ENCODE measurements at places on chromosomes 5 and 9.

- DNase-seq: peak; percentile 12
Measured at GRCh38 chr9:136044207-136044970, 50.7 kb downstream of the NACC2 start.

DNA sequence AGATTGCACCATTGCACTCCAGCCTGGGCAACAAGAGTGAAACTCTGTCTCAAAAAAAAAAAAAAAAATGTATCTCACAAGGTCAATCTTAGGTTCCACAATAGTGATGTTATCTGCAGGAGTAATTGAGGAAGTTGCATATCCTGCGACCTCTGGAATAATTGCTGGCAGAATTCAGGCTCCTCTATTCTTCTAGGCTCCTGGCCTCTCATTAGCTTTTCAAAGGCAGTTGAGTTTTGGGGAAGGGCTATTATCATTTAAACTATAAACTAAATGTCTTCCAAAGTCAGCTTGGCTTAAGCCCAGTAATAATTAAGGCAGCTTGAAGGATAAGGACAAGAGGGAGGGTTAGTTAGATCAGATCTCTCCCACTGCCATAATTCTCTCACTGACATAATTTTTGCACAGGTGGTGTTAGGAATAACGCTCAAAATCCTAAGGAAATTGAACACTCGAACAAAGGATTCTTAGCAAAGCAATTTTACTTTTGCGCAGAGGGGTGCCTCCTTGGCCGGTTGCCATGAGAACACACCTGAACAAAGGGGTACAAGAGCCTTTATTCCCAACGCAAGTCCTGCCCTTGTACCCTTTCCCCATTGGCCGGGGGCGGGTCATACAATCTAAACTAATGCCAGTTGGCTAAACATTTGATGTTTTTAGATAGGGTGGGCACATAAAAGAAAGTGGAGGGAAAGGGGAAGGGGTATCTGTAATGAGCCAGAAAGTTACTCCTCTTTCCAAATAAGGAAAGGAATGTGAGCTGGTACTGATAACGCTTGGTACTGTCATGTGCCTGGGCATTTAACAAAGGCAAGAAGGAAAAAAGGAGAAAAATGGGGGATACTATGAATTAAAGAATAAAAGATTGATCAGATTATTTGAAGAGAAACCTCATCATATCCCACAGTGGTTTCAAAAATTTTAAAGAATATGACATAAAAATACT, 106.4 kb upstream of the CCNG1 start:
- no peak for DNase-seq

GRCh38 chr9:126366366-126367011, 39.9 kb downstream of the MVB12B start:
- DNase-seq: no peak

- DNase-seq: no peak
Measured at GRCh38 chr5:103356350-103357091, 98.0 kb downstream of the MACIR start.

- DNase-seq: no peak
Measured at GRCh38 chr5:6464441-6464840, 15.8 kb downstream of the UBE2QL1 start.

DNA sequence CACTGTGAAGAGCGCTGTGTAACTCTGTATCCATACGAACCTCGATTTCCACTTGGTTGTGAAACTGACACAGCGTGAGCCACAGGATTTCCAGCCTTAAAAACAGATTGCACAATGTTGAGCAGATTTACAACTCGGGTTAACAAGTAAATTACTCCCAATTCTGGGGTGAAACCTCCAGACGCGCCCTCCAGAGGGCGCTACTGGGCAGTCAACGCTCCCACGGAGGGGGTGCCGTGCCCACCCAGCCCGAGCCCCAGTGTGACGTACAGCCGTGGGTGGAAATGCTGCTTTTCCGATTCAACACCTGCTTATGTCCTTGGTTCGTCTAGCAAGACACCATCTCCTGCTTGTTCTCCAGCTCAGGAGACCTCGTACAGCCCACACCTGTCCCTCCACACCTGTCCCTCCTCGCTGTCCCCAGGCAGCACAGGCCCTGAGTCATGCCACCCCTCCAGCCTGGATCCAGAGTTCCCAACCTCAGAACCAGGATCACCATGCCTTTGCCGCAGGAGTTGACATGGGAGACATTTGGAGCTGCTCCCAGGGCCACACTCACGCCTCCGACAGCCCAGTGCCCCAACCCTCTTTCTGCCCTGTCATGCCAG, 34.4 kb upstream of the SLC6A3 start:
- peak; percentile 71 for DNase-seq

- DNase-seq: peak; percentile 25
Measured at GRCh38 chr5:119315516-119315949, 40.3 kb upstream of the TNFAIP8 start.

GRCh38 chr9:134732392-134733110, 90.9 kb downstream of the COL5A1 start:
- DNase-seq: no peak

DNA sequence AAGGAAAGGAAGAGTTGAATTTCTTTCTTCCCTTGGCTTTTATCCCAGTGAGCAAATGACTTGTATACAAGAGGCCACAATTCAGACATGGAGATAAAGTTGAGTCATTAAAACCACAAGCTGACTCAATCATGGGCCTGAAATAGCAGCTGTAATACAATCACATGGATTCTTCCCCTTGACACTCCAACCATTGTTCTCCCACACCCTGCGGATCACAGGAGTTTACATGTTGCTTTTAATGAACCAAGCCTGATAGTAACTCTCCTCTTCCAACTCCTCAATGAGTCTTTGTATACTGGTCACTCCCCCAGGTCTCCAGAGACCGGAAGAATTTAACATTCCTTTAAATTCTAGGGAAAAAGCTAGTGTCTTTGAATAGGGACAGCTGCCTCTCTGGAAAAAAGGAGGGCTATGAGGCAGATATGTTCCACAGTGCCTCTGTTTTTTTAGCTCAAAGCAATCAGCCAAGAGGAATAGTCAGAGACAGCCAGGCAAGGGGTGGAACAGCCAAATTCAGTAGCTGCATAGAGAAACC, 32.4 kb downstream of the PCDHGC5 start:
- no peak for DNase-seq

- no peak for DNase-seq
Measured at GRCh38 chr9:136983656-136984314, 992 bp downstream of the LCNL1 start.

GRCh38 chr9:134636149-134636507, 5.5 kb upstream of the COL5A1 start:
- no peak for DNase-seq

DNA sequence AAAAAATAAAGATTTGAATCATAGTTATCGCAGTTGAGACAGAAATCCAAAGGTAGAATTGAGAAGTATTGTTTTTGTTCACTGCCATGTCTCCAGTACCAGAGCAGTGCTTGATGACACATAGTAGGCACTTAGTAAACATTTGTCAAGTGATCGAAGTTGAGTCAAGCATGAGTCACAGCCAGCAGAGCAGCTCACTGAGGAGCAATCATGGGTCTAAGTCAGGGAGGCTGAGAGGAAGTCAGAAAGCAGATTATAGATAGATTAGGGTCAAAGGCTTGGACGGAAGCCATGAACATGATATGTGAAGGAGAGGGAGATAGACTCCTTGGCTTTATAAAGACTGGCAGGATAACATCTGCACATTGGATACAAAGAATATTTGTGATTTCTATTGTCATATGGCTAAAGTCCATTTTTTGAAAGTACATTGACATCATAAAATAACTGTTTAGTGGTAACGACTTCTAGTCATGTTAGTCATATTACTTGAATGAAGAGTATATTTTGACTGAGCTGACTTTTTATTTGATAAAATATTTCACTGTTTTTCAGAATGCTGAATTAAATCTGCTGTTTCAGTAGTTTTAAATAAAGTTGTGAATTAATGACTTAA, 168.5 kb downstream of the RAB3C start:
- no peak for DNase-seq

DNA sequence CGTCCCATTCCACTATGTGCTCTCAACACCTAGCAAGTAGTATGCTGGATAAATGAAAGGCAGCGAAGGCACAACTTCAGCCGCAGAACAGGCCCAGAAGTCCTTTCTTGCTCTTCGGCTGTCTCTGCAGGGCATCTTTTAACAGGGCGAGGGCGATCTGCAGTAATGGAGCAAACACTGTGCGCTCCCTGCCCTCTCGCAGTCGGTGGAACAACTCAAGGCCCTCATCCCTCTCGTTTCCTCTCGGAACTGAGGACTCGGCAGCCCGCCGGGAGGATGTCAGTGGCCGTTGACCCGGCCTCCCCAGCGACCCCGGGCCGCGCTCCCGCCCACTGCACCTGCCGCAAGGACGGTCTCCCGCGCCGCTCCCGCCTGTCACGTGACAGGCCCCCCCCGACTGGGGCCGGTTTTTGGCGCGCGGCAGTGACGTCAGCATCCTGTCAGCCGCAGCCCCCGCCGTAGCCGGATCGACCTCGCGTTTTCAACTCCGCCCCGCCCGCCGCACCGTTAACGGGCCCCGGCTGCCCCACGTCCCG, 1.1 kb downstream of the ZNF367 start:
- peak; percentile 84 for DNase-seq

GRCh38 chr5:150438873-150439546, 10.5 kb downstream of the RPS14 start:
- no peak for DNase-seq

- DNase-seq: no peak
Measured at GRCh38 chr5:45695804-45696156, 400 bp downstream of the HCN1 start.

- DNase-seq: no peak
Measured at GRCh38 chr5:35483191-35483590, 134.5 kb upstream of the SPEF2 start.

DNA sequence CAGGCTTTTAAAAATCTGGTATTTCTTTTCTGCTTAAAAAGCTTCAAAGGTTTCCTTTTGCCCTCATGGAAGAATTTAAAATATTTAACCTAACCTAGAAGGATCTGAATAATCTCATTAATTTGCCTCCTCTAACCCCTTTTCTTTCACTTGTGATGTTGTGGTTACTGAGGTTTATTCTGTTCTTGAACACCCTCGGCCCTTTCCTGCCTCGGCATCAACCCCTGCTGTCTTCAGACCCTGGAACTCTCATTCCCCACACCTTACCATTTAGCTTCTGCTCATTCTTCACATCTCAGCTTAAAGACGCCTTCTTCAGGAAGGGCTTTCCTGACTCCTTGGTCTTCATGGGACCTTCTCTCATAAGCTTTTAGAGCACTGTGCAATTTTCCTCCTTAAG, 131.4 kb upstream of the MAN2A1 start:
- DNase-seq: no peak

DNA sequence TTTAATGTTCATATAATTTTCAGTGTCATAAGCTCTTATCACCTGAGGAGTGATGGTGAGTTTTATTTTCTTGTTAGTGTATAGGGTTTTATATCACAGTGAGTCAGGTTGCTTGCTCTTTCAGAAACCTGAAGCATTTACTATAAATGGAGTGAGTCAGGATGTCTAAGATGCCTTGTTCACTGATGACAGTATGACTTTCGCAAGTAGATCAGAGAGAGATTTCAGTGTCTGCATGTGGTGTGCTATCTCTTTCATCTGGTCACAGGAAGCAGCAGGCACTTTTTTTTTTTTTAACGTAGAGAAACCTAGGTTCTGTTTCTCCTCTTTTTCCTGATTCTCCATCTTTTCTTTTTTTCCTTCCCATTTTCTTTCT, 237.1 kb downstream of the DMRTA1 start:
- DNase-seq: no peak

GRCh38 chr9:133604856-133605255, 4.3 kb downstream of the FAM163B start:
- DNase-seq: no peak

GRCh38 chr5:143139585-143139984, 263.9 kb downstream of the NR3C1 start:
- DNase-seq: no peak

DNA sequence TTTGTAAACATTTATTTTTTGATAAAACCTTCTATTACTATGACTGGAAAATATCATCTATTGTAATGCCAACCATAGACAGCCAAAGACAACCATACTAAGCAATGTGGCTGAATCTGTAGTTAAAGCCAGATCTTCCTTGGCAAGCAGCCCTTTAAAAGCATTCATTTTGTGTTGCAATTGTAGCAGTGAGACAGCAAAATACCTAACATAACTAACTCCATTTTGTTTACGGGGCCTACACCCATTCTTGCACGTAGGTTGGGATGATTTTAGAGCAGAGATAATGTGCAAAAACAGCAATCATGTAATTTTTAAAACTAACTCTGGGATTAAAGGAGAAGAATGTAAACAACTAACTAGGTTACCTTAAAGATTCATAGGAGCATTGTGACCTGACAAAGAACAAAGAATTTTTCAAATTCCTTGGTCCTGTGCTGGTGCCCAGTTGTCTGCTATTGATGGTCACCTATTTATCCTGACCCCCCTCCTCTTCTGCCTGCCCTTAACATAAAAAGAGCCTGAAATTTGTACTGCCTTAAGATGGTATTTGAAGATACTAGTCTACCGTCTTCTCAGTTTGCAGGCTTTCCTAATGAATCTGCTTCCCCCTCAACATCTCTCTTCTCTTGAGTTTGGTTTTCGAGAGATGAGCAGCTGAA, 10.6 kb downstream of the IFNA1 start:
- DNase-seq: no peak

DNA sequence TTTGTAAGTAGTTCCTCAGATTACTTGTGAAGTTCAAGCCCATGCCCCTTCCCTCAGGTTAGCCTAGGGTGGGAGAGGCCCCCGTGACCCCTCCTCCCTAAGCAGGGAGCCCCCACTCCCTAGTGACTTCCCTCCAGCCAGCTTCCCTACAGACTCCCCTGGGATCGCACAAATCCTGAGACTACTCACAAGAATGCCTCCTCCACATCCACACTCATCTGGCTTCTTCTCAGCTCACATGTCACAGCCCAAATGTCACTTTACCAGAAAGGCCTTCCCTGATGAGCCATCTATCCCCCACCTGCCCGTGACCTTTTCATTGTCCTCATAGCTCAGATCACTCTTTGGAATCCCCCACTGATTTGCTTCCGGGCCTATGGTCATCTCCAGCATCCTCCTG, 96.7 kb upstream of the ARAP3 start:
- DNase-seq: no peak

- no peak for DNase-seq
Measured at GRCh38 chr5:174151599-174152181, 106.2 kb downstream of the NSG2 start.

- peak; percentile 50 for DNase-seq
Measured at GRCh38 chr9:33721674-33722358, 73.5 kb upstream of the PRSS3 start.

GRCh38 chr5:5644249-5644648, 221.8 kb downstream of the ICE1 start:
- DNase-seq: no peak

All from GM12892 (cell line).